ENCODE measurements at places on chromosomes 7 and 10. TPM values are rescaled to one million over a fixed set of nuclear protein-coding genes. Genes with fewer than 3 reads are reported as not detected.
A peak's percentile ranks its signal among the peaks of the same experiment; 100 is the strongest.

- no peak for DNase-seq
Measured at GRCh38 chr10:88065383-88066049, 202.1 kb downstream of the PTEN start.

DNA sequence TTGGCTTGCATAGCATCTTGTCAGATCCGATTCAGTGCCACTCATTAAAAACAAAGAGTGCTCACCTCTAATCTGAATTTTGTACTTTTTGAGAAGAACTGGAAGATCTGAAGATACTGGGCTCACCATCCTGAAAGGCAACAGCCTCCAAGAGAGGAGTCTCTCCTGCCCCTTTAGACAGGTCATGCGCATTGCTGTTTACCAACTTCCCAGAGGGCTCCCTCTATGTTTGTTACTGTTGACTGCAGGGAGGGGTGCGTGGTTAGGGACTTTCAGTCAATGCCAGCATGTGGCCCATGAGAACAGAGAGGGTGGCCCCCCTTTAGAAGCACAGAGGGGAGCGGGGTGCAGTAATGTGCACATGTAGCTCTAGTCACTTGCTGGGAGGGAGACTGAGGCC, 33.2 kb upstream of the CABCOCO1 start:
- DNase-seq, result no peak

DNA sequence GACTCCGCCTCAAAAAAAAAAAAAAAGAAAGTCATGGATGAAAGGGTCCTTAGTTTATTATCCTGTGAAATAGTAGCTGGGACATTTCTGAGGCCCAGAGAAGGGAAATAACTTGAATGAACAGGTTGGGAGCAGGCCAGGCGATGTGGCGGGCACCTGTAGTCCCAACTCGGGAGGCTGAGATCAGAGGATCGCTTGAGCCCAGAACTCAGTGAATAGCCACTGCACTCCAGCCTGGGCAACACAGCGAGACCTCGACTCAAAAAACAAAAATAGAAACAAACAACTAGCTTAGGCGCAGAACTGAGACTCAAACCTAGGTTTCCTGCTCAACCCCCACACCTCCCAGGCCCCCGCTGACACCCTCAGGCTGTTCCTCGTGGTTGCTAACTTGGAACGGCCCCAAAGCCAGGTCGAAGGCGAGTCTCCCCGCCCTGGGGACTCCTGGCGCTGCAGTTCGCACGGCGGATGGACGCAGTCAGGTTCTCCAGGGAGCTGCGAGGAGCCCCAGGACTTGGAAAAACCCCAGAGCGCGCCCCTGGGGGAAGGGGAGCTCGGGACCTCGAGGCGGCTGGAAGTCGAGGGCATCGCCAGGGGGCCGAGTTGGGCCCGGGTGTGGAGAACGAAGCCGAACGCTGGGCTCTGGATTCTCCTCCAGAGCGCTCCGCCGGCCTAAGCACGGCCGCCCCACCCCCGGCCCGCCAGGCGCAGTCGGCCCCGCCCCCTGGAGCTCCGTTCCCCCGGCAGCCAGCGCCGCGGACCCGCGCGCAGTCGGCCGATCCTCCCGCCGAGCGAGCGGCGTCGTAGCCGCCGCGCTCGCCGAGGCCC, at the start of gene STOX1:
TSS of gene STOX1 (plus strand) at position 768 of the 828 bp plus-strand sequence. CDS start 93 bp downstream, outside the sequence.
- DNase-seq, result peak; percentile 86

DNA sequence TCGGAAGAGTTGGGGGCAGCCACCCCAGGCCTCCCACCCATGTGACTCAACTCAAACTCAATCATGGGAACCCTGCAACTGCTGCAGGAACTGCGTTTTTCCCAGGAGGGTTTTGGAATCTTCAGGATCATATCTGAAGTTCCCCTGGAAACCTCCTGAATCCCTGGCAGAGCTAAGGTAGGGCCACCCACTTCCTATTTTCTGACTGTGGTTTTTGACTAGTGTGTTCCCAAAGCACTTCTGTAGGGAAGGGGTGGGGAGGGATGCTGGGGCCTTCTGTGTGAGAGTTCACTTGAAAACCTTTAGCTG, 127.6 kb upstream of the UNC5B start:
- DNase-seq, result no peak

GRCh38 chr10:62016623-62017490, 115.4 kb downstream of the ARID5B start:
- DNase-seq, result no peak

GRCh38 chr10:6109444-6109775, 20.6 kb downstream of the RBM17 start:
- no peak for DNase-seq

- no peak for DNase-seq
Measured at GRCh38 chr10:99698504-99699080, 33.3 kb downstream of the COX15 start.

DNA sequence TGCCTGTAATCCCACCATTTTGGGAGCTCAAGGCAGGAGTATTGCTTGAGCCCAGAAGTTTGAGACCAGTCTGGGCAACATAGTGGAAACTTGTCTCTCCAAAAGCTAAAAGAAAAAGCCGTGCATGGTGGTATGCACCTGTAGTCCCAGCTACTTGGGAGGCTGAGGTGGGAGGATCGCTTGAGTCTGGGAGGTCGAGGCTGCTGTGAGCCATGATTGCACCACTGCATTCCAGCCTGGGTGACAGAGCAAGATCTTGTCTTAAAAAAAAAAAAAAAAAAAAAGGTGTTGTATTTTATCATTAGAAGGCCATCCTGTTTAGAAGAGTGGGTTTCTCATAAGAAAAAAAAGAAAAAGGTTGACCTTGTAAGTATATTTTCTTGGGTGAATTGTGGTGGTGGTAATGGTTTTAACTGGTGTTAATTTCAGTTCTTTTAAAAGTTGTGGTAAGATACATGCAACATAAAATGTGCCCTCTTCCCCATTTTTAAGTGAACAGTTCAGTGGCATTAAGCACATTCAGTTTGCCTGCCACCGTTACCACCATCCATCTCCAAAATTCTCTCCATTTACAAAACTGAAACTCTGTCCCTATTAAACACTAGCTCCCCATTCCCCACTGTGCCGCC, 34.7 kb downstream of the GRIFIN start:
- DNase-seq, result no peak

CABCOCO1 gene
- 0.92 TPM for total RNA-seq

SLC16A12 gene
- 3.1 TPM for total RNA-seq

Measured in tongue (tissue), 3 donors.